ENCODE measurements at places on chromosomes 1 and 21. TPM values are rescaled to one million over a fixed set of nuclear protein-coding genes. Genes with fewer than 3 reads are reported as not detected.

GRCh38 chr1:53070621-53071020, 8.6 kb downstream of the PODN start:
- DNase-seq = peak; percentile 48

DNA sequence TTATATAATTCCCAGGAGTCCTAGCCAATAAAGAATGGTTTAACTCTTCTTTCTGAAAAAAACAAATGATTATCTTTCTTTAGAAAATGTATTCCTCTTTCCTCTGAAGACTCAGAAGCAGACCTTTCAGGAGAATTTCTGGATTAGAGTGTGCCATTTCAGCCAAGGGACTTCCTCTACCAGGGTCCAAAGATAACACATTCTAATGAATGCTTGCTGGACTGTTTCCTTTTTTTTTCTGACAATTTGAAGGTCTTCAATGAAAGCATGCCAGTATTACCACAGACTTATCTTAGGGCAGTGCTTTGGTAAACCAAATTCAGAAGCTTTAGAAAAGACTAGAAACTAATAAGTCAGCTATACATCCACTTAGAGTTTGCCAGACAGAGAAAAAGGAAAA, 80.5 kb downstream of the RERE start:
- DNase-seq = no peak

The LORICRIN gene
- not detected for total RNA-seq

DNA sequence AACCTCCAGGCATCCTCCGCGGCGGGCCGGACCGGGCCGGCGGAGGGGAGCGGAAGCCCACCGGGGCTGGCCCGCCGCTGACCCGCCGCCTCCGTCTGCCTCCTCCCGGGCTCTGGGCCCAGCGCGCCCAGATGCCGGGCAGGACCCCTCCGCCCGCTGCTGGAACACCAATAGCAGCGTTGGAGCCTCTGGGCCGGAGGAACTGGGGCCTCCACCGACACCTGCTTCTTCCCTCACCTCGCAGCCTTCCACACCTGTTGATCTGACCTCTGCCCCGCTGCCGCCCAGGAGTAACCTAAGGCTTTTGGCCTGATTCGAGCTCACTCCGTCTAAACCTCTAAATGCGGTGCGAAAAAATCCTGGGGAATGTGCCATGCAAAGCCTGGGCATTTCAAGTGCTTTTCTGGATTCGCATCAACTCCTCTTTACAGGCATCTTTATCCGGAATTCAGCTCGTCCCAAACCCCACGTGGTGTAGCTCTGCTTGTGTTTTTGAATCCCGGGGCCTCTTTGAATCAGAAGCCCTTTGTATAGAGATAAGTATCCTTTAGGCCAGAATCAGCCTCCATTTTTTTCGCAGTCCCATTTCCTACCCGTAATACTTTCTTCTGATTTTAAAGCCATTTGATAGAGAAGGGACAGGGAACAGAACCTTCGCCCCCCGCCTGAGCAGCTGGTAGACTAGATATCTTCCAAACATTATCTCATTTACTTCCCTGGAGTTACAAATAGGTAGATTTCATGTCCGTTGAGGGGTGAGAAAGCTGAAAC, 680 bp upstream of the CNN3 start:
- peak; percentile 28 for DNase-seq

DNA sequence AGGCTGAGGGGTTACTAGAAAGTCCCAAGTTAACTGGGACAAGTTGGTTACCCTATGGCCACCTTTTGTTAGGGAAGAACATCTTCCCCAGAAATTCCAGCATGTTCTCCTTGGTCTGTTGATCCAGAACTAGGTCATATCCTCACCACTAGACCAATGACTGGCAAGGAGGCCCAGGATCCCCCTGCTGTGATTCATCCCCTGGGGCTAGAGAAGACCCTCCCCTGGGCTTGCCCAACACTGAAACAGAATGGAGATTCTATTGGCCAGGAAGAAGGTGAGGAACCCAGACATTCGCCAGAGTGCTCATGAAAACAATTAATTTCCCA, 90.1 kb upstream of the SIM2 start:
- no peak for DNase-seq

- peak; percentile 77 for DNase-seq
Observed at GRCh38 chr21:40143822-40144525, 276.7 kb downstream of the PCP4 start.

The PRAMEF5 gene
- total RNA-seq = not detected

The BARHL2 gene
- not detected for total RNA-seq

Data from H7 (cell line).